Stimulated activated CD4-positive, alpha-beta T cell treated with anti-CD3 and anti-CD28 coated beads, Interleukin-4, amount 100 ng/mL, for 24 hours (primary cell): ENCODE measurements at places on chromosomes 16 and 17.

DNA sequence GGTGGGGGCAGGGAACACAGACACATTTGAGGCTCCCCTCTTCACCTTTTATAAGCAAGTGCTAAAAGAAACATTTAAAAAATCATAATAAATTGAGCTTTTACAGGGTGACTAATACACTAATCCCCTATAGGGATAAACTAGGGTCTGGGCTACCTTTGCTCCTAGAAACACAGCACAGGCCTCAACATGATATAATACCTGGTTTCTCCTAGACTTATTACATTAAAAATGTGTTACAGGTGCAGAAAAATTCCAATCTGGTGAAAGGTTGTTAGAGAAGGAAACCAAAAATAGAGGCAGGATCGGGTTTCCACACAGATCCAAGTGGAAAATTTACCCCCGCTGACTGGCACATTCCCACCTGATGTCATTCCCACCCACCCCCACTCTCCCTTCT is 124.7 kb upstream of the NOG start:
- DNase-seq, result no peak

GRCh38 chr17:31490671-31491375 is 99.3 kb downstream of the RAB11FIP4 start:
- DNase-seq, result no peak

GRCh38 chr16:8026450-8026849 is 563.9 kb downstream of the TMEM114 start:
- DNase-seq, result no peak

GRCh38 chr16:11094857-11095565 is 150.6 kb downstream of the CLEC16A start:
- DNase-seq, result peak; percentile 46
